ENCODE measurements at places on chromosomes 12 and 14. TPM values are rescaled to one million over a fixed set of nuclear protein-coding genes. Genes with fewer than 3 reads are reported as not detected.
A peak's percentile ranks its signal among the peaks of the same experiment; 100 is the strongest.

CLEC12A gene
- not detected for total RNA-seq

SYCP3 gene
- total RNA-seq = not detected

HRK gene
- total RNA-seq = 1.7 TPM

RTN1 gene
- 18.0 TPM for total RNA-seq

DNA sequence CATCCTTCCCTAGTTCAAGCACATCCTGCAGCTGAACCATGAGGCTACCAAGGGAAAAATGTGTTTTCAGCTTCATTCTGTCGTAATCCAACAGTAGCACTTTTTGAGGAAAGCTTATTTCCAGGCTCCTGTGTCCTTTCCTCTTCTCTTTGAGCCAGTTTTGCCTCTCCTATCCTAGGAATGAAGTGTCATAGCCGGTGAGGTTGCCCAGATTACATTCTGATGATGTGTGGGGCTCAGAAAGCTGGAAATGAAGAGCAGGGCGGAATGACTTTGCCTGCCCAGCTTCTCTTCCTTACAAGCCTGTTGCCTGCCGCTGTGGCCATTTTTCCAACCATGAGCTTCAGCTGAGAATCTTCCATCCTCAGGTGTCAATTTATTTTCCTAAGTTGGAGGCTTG is 381.8 kb downstream of the NUAK1 start:
- peaks cover 10% of the 10 kb centered on the region for H3K4me1 ChIP-seq
- H3K27ac ChIP-seq = peak overlapping the region; percentile 40
- no peaks in the 10 kb centered on the region for H3K27me3 ChIP-seq
- DNase-seq = no peak
- no peaks in the 10 kb centered on the region for H3K36me3 ChIP-seq
- no peak overlapping the region for H3K4me3 ChIP-seq

DNA sequence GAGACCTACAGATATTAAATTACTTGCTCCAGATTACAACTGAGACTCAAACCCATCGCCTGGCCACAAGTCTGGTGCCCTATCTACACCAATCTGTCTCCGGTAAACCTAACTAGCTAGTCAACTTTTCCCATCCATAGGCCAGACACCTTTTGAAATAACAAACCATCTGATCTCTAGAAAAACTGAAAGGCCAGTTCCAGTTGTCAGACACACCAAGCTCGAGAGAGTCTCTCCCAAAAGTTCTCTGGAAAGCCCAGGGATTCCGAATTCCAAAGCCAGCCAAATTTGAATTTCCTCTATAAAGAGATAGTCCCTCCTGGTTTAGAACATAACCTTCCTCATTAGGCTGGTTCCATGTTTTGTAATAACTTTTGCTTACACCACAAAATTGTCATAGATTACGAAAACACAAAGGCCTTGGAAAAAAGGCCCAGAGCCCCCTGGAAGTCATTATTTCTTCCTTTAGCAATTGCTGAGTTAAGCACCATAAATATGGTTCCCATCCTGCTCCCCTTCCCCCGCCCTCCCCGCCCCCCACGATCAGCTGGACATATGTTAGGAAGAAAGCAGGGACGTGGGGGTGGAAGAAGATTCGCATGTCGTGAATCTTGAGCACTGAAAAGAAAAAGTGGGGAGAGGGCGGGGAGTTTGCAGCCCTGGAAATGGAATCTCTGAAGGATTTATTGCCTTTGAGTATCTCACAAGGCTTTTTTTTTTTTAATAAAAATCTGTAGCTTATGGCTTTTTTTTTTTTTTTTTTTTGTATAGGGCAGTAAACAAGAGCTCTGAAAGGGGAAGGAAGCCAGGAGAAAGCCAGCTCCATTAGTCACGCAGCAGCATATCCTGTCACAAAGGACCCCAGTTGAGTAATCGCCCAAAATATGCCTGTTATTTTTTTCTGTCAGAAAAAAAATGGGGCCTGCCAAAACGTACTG is 110.4 kb downstream of the ZFP36L1 start:
- H3K36me3 ChIP-seq = peaks cover 3% of the 10 kb centered on the region
- DNase-seq = no peak
- no peaks in the 10 kb centered on the region for H3K27me3 ChIP-seq
- peaks cover 68% of the 10 kb centered on the region for H3K4me1 ChIP-seq
- peak overlapping the region; percentile 96 for H3K27ac ChIP-seq

DNA sequence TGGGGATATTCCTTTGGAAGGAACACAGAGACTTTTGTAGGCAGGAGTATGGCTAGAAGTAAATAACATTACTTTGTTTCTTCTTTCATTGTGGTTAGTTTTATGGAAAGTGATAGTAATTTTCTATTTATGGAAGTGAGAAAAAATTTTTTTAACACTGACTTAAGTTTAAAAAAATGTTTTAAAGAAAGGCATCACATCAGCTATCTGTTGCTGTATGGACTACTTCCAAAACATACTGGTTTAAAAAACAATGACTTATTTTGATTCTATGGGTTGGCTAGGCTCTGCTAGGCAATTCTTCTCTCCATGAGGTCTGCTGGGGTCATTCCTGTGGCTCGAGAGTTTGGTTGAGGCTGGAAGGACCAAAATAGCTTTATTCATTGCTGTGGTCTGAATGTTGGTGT is 31.7 kb upstream of the SLC38A2 start:
- no peaks in the 10 kb centered on the region for H3K36me3 ChIP-seq
- no peaks in the 10 kb centered on the region for H3K27me3 ChIP-seq
- H3K4me3 ChIP-seq = no peak overlapping the region

DNA sequence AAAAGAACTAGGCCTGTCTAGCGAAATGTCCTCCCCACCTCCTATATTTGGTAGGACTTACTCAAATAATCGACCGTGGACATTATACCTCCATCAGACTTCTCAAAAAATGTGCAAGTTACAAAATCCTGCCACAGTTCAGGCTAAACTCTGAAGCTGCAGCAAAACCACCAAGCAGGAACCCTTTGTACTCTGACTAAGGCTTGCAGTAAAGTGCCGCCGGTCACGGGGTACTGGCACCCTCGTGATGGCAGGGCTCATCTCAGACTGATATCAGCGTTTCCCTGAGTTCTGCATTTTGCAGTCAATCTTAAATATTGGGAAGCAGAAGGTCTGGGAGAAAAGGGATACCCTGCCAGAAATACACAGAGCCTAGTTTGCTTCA is 17.1 kb downstream of the SLC11A2 start:
- DNase-seq = no peak
- H3K4me1 ChIP-seq = peaks cover 46% of the 10 kb centered on the region
- H3K4me3 ChIP-seq = no peak overlapping the region
- peak overlapping the region; percentile 27 for H3K27ac ChIP-seq
- peaks cover 6% of the 10 kb centered on the region for H3K36me3 ChIP-seq

DNA sequence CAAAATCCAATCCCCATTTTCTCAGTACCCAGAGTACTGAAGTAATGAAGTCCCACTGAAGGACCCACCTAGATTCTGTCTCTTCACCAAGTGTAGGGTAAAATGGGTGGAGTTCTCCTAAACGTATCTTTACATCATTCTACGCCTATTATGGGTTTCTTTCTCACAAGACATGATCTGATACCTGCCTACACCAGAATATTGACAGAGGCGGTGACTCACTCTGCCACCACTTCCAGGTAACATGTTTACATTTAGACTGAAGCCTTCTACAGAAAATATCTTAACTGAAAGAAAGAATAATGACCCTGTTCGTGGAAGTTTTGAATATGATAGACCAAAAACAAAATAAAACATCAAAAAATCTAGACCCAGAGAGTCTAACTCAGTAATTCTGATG is 89.8 kb downstream of the BTG1 start:
- H3K4me1 ChIP-seq = no peaks in the 10 kb centered on the region
- peaks cover 5% of the 10 kb centered on the region for H3K36me3 ChIP-seq
- no peak for DNase-seq

DNA sequence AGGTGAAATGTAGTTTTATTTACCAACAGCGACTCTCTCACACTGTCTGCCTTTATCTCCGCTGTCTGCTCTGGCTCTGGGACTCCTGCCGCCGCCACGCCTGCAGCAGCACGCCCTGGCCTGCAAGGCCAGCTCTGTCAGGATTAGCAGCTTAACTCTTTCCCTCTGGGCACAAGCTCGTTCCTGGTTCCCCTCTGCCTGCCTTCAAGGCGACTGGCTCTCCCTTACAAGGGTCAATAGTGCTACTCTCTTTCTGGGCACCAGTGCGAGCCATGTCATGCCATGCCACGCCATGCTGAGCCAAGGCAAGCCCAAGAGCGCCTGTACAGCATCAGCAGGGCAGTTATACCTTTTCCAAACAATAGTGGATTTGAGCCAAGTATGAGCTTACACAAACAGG is 3.6 kb upstream of the CLEC2B start:
- no peaks in the 10 kb centered on the region for H3K36me3 ChIP-seq
- peaks cover 13% of the 10 kb centered on the region for H3K4me1 ChIP-seq
- no peak overlapping the region for H3K4me3 ChIP-seq

DNA sequence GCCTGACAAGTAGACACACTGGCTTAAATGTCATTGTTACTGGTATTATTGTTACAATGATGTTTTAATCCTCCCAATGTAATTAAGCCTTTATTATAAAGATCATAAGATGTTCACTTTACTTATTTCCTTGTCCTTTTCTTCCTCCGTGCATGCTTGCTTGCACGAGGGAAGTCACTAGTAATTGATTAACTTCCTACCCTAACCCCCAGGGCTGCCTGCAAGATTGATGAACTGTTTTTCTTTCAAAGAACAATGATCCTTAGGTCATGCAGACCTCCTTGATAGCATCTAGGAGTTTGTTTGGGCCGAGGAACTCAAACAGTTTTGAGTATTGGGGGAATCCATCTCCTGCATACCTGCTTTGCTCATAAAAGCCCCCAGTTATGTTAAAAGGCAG is 43.0 kb downstream of the GLRX5 start:
- H3K36me3 ChIP-seq = no peaks in the 10 kb centered on the region
- DNase-seq = no peak
- no peaks in the 10 kb centered on the region for H3K27me3 ChIP-seq
- H3K27ac ChIP-seq = no peak overlapping the region

GRCh38 chr14:57712102-57712501 is 153.8 kb downstream of the SLC35F4 start:
- peaks cover 20% of the 10 kb centered on the region for H3K27me3 ChIP-seq
- H3K4me3 ChIP-seq = no peak overlapping the region
- no peak for DNase-seq
- no peak overlapping the region for H3K27ac ChIP-seq
- no peaks in the 10 kb centered on the region for H3K36me3 ChIP-seq

DNA sequence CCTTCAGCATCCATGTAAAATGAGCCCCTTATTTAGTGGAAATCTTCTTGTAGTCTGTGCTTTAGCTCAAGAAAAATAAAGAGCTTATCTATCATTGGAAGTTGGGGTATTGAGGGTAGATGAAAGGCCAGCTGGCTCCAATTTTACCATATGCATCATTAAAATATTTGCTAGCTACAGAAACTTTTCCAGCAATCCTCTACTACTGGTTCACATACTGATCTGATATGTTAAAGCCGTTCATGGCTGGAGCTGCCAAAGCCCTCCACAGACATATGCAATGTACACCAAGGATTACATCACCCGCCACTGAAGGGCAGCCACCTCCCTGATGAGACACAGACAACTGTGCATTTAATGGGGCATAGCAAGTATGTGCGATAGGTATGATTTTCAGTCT is 1205.3 kb downstream of the GALC start:
- H3K4me3 ChIP-seq = no peak overlapping the region
- DNase-seq = no peak
- no peaks in the 10 kb centered on the region for H3K36me3 ChIP-seq

- H3K4me3 ChIP-seq = no peak overlapping the region
- no peak for DNase-seq
- peaks cover 16% of the 10 kb centered on the region for H3K4me1 ChIP-seq
These were observed 136.1 kb downstream of the ASCL1 start for GRCh38 chr12:103093499-103094106.
